NCI-H2171 treated with DMSO at 0.1 percent for 48 hours (cell line): ENCODE measurements at places on chromosomes 1 and 21.

GRCh38 chr1:233443040-233443760, 115.7 kb downstream of the MAP3K21 start:
- DNase-seq = no peak

GRCh38 chr1:22471078-22471477, 19.4 kb downstream of the ZBTB40 start:
- DNase-seq = peak; percentile 42

DNA sequence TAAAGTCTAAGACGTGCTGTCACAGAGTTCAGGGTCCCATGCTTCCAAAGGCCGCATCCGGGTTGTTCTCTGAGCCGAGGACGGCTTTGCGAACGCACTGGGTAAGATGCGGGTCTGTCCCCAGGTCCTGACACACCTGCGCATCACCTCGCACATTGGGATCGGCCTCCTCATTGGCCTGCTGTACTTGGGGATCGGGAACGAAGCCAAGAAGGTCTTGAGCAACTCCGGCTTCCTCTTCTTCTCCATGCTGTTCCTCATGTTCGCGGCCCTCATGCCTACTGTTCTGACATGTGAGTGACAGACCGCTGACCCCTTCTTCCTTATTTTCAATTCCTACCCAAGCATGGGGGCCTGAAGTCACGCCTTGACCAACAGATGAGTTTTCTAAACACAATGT, 25.3 kb downstream of the TFF3 start:
- no peak for DNase-seq

- no peak for DNase-seq
Observed at GRCh38 chr1:65995928-65996327, 203.2 kb downstream of the PDE4B start.

- no peak for DNase-seq
Observed at GRCh38 chr21:45253633-45254459, 33.8 kb downstream of the POFUT2 start.

DNA sequence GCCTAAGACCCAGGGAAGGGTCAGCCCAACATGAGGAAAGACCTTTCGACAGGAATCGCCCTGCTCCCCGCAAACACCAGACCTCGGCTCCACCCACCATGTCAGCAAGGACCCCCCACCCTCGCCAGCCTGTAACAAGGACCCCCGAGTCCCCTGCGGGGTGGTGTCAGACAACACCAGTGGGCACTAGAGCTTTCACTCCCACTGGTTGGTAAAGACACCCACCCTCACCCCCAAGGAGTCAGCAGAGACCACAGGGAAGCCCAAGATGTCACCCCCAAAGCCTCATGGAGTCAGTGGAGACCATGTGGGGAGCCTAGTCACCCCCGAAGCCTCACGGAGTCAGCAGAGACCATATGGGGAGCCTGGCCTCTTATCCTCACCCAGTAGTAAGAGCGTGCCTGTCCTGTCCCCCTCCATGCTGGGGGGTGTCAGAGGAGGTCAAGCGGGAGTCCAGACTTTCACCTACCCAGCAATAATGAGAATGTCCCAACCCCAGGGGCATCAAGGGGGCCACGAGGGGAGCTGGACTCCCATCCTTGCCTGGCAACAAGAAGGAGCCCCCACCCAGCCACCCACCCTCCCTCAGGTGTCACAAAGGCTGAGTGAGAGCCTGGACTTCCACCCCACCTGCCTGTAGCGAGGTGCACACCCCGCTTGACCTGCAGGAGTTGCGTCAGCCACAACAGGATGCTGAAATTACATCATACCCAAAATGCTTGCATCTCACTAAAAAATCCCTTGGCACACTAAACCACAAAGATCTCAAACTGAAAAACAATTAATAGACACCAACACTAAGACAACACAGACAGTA, 24.8 kb downstream of the SLC19A1 start:
- no peak for DNase-seq

DNA sequence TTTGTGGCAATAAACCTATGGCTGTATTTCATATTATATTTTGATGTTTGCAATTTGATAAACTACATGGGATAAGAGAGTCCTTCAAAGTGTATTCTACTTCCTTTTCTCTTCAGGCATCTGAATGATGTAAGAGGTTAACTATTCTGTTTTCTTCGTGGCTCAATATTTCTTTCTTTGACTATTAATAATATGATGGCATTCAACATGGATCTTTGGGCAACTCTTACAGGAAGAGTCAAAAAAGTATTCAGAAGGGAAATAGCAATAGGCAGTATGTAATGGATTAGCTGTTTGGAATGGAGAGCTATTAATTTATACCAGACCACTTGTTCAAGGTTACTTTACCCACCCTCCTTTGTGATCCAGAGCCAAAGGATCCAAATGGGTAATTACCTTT, 74.4 kb downstream of the HMCN1 start:
- no peak for DNase-seq

DNA sequence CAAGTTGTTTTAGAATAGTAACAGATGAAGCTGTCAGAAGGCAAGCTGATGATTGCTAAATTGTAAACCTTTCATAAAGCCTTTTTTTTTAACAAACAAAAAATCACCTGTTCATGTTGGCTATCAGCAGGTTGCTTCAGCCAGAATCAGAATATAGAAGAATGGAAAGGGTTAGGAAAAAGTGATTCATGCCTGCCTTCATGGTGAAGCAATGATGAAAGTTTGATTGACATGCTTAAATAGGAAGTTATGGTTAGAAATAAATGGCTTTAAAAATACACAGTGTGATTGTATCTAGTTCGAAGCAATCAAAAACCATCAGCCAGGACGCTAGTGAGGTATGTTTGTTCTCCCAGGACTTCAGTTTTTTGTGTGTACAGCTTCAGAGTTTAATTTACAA, 37.9 kb downstream of the GABPA start:
- DNase-seq = no peak

DNA sequence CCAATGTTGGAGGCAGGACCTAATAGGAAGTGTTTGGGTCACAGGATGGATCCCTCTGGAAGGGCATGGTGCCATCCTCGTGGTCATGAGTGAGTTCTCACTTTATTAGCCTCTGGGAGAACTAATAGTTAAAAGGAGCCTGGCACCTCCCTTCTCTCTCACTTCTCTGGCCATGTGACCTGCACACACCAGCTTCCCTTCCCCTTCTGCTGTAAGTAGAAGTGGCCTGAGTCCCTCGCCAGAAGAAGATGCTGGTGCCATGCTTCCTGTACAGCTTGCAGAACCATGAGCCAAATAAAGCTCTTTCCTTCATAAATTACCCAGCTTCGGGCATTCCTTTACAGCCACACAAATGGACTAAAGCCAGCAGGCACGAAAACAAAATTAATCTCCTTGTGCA, 23.6 kb downstream of the ACOT7 start:
- no peak for DNase-seq

DNA sequence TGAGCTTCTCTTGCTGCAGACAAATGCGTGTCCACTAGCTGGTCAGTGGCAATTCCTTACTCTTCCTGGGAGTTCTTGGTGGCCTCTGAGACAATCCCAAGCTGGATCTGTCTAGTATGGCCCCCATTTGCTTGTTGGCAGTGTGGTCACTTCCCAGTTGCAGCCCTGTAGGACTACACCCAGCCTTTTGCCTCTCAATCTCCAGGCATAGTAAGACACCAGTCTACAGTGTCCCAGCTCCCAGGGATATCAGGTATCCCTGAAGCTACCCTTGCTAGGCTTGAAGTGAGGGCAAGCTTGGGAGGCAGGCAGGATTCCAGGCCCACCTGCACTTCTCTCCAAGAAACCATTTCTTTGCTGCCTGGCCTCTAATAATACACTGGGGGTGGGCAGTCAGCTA, 316.6 kb downstream of the RYR2 start:
- no peak for DNase-seq

DNA sequence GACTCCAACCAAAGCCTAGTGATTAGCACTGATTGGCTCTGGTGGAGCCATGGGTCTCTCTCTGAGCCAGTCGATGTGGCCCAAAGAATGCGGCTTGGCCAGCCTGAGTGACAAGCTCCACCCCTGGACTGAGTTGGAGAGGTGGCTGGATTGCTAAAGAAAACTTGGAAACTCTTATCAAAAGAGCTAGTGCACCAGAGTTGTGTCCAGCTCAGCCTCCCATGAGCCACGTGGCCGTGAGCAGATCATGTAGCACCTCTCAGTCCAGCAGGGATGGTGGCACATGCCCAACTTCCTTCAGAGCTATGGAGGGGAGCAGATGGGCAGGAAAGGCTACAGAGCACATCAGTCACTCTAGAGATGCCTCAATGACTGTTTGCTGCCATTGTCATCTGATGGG, 142.8 kb upstream of the VAMP3 start:
- no peak for DNase-seq

DNA sequence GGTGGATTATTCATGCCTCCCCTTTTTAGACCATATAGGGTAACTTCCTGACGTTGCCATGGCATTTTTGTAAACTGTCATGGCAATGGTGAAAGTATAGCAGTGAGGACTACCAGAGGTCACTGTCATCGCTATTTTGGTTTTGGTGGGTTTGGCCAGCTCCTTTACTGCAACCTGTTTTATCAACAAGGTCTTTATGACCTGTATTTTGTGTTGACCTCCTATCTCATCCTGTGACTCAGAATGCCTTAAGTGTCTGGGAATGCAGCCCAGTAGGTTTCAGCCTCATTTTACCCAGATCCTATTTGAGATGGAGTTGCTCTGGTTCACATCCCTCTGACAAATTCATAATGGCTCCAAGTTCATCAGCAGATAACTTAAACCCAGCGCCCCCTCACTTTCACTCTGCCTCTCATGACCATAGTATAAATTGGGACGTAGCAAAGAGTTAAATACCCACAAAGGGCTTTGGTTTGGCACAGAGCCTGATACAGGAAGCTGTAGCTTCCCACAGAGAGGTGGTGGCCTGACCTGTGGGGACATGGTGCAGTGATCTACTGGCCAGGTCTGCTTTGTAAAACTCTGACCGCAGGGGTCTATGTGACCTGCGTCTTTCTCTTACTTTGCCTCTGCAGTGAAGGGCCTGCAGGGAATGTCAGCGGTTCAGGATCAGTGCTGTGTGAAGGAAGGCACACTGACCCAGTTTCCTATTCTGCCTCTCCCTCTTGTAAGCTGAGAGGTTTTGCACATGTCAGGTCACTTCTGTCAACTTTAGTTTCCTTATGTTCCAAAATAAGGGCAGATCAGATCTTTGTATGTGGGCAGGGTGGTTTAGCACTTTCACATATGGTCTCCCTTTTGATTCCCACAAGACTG, 78.1 kb upstream of the ZNF644 start:
- no peak for DNase-seq

DNA sequence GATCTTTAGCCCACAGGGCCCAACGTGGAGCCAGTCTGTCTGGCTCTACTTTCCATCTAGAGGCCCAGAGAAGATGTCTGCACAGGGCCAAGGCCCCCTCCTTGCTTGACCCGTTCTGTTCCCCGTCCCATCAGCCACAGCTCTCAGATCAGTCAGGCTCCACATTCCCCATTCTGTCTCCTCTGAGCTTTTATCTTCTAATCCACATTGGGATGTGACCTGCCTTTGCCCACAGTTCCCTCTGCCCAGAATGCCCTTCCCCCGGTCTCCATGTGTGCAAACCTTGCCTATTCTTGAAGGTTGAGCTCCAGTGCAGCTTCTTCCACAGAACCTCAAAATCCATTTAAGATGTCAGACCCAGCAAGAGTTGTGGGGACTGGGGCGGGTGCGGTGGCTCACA, 53.3 kb upstream of the WASF2 start:
- no peak for DNase-seq

- DNase-seq = no peak
Observed at GRCh38 chr1:218874313-218874712, 299.4 kb upstream of the LYPLAL1 start.

- no peak for DNase-seq
Observed at GRCh38 chr1:2974701-2975301, 46.5 kb upstream of the ACTRT2 start.

DNA sequence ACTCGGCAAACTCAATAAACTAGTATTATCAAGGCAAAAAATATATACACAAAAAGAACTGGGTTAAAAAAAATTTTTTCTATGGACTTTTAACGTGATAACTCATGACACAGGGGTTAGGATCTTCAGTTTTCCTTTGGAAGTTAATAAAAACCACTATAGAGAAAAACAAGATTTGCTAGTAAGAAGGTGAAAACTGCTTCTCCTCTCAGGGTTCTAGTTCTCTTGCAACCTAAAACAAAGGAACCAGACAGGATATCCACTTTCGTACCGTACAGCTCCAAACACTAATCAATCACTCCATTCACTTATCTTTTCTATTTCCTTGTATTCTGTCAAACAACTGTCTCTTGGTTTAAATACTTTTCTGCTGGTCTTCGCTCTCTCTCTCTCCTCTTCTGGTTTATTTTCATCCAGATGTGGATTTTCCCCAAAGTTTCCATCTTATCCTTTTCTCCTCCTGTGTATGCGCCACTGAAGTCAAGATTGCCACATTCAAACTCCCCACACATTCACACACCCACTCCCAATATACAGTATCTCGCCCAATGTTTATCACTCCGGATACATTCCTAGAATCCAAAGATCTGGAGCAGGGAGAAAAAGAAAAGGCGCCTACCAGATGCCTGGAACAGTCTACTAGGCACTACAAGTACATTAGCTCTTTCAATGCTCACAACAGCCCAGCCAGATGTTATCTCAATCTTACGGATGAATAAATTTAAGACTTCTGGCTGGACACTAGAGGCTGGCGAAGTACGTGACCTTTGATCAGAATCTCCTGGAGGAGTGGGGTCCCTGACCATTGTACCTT, 775 bp upstream of the PRPF38B start:
- no peak for DNase-seq

DNA sequence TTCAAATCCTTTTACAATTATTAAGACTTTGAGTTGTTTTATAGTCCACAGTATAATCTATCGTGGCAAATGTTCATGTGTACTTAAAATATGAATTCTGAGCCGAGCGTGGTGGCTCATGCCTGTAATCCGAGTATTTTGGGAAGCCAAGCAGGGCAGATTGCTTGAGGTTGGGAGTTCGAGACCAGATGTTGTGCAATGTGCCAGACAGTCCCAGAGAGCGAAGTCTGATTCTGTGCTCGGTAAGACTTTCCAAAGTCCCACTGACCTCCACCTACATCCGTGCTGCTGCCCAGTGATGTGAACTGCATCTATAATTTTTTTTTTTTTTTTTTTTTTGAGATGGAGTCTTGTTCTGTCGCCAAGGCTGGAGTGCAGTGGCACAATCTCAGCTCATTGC, 52.2 kb downstream of the VPS26C start:
- no peak for DNase-seq

DNA sequence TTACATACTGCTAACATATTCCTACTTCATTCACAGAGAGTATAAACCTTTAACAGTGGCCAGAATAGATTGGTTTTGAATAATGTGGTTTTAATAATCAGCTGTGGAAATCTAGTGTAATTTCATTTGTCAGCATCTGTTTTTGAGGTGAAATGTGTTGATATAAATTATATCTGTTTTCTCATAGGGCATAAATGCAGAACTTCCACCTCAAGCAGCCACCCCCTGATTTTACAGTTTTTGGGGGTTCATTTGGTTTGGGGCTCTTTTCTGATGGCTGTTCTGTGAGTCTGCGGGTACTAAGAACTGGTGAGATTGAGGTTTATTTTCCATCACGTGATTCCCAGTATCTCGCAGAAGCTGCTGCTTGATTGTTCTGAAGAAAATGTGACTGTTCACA, 23.2 kb downstream of the EDARADD start:
- DNase-seq = no peak

- no peak for DNase-seq
Observed at GRCh38 chr1:105087506-105087905, 1337.8 kb downstream of the AMY1C start.
